ENCODE measurements at places on chromosomes 13 and 19. TPM values are rescaled to one million over a fixed set of nuclear protein-coding genes. Genes with fewer than 3 reads are reported as not detected.
A peak's percentile ranks its signal among the peaks of the same experiment; 100 is the strongest.

The ZIM2 gene
- 3.3 TPM for total RNA-seq

DNA sequence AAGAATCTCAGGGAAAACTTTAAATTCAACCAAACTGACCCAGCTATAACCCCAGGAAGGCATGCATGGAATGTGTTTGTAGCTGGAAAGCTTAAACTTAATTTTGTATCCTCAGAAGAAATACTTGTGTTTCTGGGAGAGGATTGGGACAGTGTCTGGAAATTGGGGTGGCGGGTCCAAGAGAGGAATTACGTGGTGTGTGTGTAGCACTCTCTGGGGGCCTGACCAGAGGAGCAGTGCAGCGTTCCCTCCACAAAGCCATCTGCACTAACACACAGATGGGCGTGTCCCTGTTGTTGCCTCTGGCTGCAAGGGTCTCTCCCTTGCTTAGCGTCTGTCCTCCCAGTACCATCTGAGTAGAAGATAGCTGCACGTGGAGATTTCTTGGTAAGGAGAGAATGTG is 6.4 kb downstream of the GARRE1 start:
- H3K36me3 ChIP-seq = peaks cover 7% of the 10 kb centered on the region
- peaks cover 34% of the 10 kb centered on the region for H3K4me1 ChIP-seq
- DNase-seq = no peak
- no peaks in the 10 kb centered on the region for H3K27me3 ChIP-seq

GRCh38 chr19:46355234-46356148 is 8.6 kb downstream of the PPP5C start:
- H3K27ac ChIP-seq = no peak overlapping the region
- peaks cover 34% of the 10 kb centered on the region for H3K36me3 ChIP-seq
- peaks cover 72% of the 10 kb centered on the region for H3K4me1 ChIP-seq
- H3K4me3 ChIP-seq = no peak overlapping the region
- no peak for DNase-seq

GRCh38 chr19:10112037-10112761 is 706 bp downstream of the P2RY11 start:
- no peak for DNase-seq
- no peaks in the 10 kb centered on the region for H3K27me3 ChIP-seq
- H3K36me3 ChIP-seq = peaks cover 80% of the 10 kb centered on the region
- H3K4me3 ChIP-seq = no peak overlapping the region

- no peak overlapping the region for H3K27ac ChIP-seq
- no peaks in the 10 kb centered on the region for H3K4me1 ChIP-seq
- no peaks in the 10 kb centered on the region for H3K36me3 ChIP-seq
- peak overlapping the region; percentile 40 for H3K4me3 ChIP-seq
These were observed 14.4 kb downstream of the LEUTX start for GRCh38 chr19:39792999-39793546.

Data from stomach (tissue), 19 donors.